NCI-H2029 treated with DMSO at 0.1 percent for 48 hours (cell line): ENCODE measurements at places on chromosomes 2 and 18.

- no peak for DNase-seq
Measured at GRCh38 chr2:55000341-55000740, 49.9 kb downstream of the RTN4 start.

DNA sequence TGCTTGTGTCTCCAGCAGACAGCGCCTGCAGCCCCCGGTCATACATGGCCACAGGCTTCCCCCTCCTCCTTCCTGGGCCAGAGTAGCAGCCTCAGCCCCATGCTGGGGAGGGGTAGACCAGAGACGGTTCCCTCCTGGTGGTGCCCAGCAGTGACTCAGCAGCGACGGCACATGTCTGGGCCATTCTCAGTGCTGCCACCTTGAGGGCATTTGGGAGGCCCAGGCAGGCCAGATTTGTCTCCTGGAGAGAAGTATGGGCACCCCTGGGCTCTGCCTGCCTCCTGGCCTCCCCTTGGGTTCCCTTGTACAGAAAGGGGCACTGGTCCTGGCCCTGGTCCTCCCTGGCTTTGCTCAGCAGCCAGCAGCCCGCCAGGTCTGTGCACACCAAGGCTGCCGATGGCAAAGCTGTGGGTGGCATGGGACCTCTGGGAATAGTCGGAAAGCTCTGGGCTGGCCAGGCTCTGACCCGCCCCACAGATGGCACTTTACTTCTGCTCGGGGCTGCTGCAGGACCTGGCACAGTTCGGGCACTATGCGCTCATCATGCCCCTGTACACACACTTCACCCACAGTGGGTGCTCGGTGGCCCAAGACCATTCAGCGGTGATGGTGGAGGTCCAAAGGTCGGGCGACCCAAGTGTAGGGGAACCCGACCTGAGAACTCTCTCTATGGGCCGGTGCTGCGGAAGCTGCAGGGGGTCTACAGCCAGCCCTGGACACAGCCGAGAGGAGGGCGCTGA is 11.4 kb upstream of the ALPI start:
- DNase-seq, result no peak

GRCh38 chr2:189287982-189288521 is 108.5 kb upstream of the COL5A2 start:
- DNase-seq, result peak; percentile 33

GRCh38 chr2:27182346-27182745 is 29.5 kb upstream of the ATRAID start:
- DNase-seq, result no peak

GRCh38 chr2:194735837-194736542 is 921.0 kb upstream of the SLC39A10 start:
- no peak for DNase-seq

- no peak for DNase-seq
Measured at GRCh38 chr2:130319536-130319935, 23.2 kb upstream of the IMP4 start.

DNA sequence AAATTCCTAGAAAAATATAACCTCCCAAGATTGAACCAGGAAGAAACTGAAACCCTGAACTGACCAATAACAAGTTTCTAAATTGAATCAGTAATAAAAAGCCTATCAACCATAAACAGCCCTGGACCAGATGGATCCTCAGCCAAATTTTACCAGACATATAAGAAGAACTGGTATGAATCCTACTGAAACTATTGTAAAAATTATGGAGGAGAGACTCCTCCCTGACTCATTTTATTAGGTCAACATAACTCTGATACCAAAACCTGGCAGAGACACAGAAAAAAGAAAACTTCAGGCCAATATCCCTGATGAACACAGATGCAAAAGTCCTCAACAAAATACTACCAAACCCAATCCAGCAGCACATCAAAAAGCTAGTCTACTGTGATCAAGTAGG is 11.3 kb downstream of the NT5C1B start:
- DNase-seq, result no peak

- DNase-seq, result peak; percentile 3
Measured at GRCh38 chr2:154452906-154453493, 245.5 kb upstream of the KCNJ3 start.

GRCh38 chr2:96692094-96692971 is 47.5 kb downstream of the LMAN2L start:
- DNase-seq, result no peak

- DNase-seq, result no peak
Measured at GRCh38 chr18:1392046-1392445, 487.4 kb downstream of the ADCYAP1 start.

DNA sequence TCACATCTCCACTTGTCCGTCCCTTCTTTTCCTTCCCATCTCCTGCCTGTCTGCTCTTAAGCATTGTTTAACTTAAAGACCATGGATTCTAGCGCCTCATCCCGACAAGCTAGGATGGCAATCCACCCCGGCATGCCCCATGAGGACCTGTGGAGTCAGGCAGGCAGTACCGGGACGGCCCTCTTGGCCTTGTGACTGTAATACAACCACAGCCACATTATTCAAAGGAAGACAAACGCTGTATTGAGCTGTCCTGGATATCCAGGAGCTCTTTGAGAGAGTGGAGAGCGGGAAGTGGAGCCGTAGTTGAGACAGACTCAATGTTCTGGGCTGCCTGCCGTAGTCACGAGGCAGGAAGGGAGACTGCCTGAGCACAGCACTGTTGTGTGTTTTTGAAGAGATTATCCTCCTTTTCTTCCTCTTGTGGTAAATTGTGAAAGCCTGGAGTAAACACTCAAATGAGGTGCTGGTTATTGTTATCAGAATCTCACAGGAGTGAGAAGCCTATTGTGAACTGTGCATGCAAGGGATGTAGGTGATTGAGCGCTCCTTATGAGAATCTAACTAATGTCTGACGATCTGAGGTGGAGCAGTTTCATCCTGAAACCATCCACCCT is 929.8 kb upstream of the CNTNAP5 start:
- DNase-seq, result no peak

DNA sequence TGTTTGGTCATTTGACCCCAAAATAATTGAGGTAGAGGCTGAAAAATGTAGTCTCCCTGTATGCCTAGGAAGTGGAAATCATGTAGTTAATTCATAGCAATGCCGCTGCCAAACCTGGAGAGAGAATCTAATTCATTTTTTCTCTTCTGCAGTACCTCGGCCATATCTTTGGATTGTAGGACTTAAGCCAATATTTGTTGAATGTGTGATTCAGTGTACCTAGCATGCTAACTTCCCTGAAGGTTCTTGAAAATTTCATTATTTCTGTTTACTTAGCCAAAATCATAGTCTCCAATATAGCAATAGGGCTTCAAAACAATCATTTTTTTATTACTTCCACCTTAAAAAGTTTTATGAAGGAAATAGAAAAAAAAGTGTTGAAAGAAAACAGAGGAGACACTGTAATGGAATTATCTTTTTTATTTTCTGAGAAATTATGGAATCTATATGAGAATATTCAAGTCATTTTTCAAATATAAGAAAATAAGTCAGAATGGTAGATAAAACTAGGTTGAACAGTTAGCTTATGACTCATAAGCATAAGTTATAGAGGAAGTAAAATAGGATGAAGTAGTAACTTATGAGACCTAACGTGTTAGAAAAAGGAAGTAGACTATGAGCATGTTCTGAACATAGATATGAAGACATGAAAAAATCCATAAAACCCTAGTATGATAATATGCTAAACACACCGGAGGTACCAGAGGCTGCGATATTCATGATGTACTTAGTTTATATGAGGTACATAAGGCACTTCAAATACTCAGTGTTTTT is 35.2 kb upstream of the CDH19 start:
- DNase-seq, result no peak

DNA sequence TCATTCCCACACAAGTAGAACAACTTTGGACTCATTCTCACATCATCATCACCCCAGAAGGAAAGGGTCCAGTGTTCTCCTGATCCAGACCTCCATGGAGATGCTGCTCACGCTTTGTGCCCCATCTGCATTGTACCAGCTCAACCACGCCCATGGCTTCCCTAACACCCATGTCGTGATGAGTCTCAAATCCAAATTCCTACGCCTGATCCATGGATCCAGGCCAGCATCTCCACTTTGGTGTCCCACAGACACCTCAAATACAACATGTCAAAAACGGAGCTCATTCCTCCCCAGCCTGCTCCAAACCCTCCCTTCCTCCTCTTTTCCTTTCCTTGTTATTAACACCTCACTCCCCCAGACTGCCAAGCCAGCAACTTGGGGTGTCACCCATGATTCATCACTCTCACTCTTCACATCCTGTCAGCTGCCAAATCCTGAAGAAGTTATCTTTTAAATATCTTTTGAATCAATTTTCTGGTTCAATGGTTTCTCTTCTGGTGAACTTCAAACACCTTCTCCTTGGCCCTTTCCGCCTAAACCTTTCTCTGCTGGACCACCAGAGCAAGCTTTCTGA is 30.2 kb upstream of the FAM124B start:
- DNase-seq, result no peak

DNA sequence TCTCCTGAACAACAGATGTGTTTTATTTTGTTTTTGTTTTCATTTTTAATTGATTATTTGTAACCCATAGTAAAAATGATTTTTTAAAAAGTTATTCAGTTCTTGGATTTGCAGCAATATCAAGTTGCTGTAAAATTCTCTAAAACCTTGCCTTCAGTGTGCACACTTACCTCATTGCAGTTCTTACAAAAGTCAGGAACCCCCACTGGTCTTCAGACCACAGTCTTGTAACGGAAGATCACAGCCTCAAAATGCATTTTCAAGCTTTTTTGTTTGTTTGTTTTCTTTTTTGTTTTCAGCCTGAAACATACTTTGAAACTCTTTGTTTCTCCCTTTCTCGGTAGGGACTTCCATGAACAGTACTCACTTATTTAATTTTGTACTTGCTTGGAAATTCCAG is 1012.8 kb upstream of the GYPC start:
- no peak for DNase-seq

- no peak for DNase-seq
Measured at GRCh38 chr18:59842947-59843346, 56.8 kb upstream of the PMAIP1 start.

GRCh38 chr2:86072271-86072858 is 33.3 kb downstream of the POLR1A start:
- peak; percentile 77 for DNase-seq

DNA sequence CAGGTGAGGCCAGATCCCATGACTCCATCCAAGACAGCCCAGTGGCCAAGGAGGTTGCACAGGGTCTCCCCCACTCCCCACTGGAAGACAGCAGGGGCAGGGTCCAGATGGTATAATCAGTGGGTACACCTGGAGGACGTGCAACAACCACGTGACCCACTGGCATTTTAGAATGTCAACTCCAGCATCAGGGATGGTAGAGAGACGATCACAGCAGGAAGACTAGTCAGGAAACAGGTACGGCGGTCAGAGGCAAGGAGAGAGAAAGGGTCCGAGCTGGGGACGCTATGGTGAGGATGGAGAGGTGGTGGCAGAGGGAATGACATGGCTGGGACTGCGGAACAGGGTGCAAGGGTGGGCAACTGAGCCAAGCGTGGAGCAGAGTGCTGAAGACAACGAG is 23.0 kb downstream of the SERTAD2 start:
- no peak for DNase-seq

- DNase-seq, result no peak
Measured at GRCh38 chr2:179460181-179460929, 195.7 kb upstream of the SESTD1 start.

DNA sequence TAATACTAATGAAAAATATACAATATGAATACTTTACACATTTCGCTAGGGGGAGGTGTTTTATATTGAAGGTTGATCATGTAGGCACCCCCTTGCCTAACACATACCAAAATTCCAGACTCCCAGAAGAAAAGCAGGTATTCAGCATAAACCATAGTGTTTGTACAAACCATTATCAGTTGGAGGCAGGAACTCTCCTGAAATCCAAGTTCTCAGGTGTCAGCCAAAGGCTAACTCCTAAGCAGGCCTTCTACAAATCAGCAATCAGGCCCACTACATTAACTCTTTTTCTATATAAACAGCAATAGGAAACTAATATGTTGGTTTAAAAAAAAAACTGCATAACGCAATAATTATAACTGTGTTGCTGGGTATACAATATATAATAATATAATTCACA is 44.5 kb downstream of the MAP3K2 start:
- no peak for DNase-seq

GRCh38 chr18:48676756-48677368 is 138.0 kb downstream of the CTIF start:
- DNase-seq, result no peak

DNA sequence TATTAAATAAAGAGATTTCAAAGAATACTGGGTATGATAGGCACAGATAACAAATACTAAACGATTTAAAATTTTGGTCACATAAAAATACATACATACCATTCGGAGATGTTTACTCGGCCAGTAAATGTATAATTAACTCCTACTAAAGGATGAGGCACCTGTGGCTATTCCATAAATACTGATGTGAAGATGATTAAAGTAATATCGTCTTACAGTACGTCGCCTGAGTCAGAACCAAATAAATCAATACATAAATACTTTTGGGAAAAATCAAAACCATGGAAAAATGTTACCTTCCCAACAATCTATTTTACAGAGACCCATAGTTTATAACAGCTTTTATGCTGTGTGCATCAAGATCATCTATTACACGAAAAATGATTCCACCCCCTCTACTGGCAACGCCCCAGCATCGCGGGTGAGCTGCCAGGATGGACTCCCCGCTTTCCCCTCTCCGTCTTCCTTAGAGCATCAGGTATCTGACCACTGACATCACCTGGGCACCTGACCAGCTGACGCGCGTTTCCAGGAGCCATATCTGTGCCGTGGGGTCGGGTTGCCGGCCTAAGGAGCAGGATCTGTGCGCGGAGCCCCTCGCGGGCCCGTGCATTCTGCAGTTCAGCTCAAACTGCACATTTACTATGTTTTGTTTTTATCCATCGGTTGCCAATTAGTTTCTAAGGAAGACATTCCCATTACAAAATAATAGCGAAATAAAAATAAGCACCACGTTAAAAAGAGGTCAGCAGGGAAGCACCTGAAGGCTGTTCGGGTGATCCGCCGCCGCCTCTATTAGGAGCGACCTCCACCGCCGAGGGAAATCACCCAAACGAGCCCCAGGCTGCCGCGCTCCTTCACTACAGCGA is 901 bp downstream of the ICA1L start:
- peak; percentile 83 for DNase-seq

- DNase-seq, result no peak
Measured at GRCh38 chr2:45691171-45691999, 39.9 kb downstream of the PRKCE start.

- no peak for DNase-seq
Measured at GRCh38 chr2:84494070-84494469, 22.2 kb upstream of the DNAH6 start.

DNA sequence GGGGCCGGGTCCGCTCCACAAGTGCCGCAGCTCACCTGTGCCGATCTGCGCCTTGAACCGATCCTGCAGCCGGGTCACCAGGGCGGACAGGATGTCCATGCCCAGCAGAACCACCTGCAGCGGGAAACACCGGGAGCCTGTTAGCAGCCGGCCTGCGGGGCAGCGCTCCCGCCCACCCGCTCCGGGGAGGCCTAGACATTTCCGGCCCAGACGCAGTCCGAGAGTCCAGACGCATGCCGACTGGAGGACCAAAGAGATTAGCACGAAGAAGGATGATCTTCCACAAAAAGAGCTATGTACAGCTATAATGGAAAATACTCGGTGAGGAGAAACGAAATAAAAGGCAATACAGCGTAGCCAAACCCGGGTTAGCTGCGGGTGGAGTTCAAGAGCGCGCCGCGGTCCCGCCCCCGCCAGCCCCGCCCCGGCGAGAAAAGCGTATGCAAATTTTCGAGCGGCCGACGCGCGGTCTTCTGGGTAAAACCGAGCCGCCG is 421 bp upstream of the RNU4ATAC start:
- peak; percentile 65 for DNase-seq

GRCh38 chr2:59658906-59659635 is 894.4 kb downstream of the BCL11A start:
- DNase-seq, result no peak
